ENCODE measurements at places on chromosomes 11 and 22.

DNA sequence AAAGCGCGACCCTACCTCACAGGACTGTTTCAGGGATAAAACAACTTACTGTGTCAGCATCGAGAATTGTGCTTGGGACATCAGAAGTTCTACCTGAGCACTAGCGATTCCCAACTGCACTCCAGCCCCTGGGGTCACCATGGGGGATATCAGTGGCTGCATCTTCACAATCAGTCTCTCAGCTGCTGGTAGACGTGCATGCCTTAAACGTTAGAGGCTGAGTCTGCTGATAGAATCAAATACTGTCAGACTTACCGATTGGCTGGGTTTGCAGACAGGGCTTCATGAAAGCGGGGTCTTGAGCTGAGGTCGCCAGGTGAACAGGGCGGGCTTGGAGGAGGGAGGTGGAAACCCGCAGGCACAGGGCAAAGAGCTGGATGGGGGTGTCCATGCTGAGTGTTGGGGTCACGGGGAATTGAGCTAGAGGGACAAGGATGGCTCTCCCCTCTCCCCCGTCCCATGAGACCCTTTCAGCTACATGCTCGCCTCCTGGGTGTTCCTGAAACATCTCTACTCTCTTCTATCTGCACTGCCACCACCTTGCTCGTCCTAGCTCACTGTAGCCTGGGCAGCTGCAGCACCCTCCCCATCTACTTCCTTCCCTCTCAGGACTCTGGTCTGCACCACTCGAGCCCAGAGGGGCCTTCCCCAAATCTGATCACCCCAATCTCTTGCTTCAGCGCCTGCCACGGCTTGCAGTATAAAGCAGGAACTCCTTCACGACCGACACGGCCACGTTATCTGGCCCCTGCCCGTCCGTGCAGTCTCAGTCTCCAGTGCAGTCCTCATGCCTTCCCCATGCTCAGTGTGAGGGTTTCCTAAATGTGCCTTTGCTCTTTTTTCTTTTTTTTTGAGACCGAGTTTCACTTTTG, 43.5 kb downstream of the ST14 start:
- DNase-seq = no peak

- no peak for DNase-seq
These were observed 2.0 kb upstream of the TP53I11 start for GRCh38 chr11:44952500-44953260.

GRCh38 chr22:50102946-50103345, 13.1 kb downstream of the MOV10L1 start:
- DNase-seq = no peak

GRCh38 chr22:46454504-46455269, 82.7 kb downstream of the CELSR1 start:
- DNase-seq = no peak

- no peak for DNase-seq
These were observed 60.1 kb upstream of the MPEG1 start for GRCh38 chr11:59272771-59273372.
